Esophagus squamous epithelium (tissue), 5 donors: ENCODE measurements at places on chromosomes 7 and 10.

DNA sequence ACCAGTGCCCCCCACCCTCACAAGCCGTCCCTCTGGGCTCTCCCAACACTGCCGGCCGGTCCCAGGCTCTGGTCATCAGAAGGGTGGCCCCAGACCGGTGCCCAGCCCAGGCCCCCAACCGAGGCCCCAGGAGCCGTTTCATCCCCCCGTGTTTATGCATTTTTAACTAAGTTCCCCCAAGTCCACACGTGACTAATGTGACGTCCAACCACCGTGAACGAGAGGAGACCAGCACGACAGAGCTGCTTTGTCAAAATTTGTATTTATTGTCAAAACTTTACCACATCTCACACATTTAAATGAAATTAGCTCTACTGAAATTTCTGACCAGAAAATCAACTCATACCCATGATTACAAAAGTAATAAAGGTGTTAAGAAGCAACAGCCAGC is 8.6 kb downstream of the VENTX start:
- DNase-seq, result no peak

- no peak for DNase-seq
Observed at GRCh38 chr10:28125701-28126100, 126.8 kb upstream of the ODAD2 start.

DNA sequence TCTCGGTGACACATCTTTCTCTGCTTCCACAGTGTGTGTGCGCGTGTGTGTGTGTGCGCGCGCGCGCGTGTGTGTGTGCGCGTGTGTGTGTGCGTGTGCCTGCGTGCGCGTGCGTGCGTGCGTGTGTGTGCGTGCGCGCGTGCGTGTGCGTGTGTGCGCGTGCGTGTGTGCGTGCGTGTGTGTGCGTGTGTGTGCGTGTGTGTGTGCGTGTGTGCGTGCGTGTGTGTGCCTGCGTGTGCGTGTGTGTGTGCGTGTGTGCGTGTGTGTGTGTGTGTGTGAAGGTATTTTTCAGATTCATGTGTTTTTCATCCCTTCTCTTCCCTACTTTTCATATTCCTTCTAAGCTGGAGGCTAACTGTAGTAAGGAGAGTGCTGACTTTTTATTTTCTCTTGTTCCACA is 148.4 kb downstream of the CREB5 start:
- no peak for DNase-seq

GRCh38 chr10:118394301-118395200 is 52.4 kb upstream of the FAM204A start:
- DNase-seq, result no peak

DNA sequence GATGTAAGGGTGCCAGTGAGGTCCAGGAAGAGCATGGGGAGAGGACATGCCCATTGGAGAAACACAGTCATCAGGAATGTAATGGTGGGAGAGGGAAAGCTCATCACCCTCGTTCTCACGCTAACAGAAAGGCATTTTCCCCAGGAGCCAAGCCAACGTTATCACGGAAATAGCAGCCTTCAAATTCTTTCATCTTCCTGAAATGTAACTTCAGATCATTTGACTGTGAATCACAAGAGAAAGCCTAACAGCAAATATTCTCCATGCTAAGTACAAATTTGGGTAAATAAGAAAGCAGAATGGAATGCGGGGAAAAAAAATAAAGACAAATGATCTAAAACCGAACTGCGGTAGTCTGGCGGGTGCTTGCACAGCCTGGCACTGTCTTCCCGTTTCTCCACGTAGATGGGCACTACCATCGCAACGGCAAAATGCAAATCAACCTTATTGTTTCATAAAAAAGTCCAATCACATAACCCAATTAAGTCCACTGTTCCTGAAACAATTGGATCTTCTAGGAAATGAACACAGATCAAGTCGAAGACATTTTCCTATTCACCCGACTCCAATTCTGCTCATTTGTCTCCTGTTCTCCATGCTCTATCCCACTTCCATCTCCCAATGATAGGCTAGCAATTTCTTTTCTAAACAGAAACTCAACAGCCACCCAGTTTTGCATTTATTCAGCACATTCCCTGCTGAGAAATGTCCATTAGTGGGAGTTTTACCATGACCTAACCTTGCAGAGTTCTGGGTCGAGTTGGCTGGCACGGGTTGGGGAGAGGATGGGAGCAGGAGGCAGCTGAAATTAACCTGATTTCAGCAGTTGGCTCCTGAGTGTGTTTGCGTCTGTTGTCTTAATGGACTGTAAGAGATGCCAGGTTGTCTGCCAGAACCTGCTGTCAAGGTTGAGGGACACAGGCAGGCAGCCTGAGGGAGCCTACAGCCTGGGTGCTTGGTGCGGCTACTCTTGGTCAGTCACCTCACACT is 74.6 kb upstream of the FRMD4A start:
- no peak for DNase-seq

DNA sequence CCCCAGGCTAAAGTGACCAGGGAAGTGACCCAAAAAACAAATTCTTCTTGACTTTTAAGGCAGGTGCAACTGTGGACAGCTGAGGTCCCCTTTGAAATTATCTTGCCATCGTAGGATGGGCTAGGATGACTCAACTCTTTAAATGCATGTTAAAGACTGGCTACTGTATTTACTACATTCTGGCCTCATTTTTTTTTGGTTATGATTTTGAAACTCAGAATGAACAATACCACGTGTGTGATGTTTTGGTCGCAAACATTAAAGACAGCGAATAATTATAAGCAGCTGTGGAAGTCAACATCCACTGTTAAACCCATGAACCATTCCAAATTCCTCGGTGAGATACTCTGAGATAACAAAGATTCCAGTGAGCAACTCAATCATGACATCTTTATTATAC is 1.2 kb upstream of the SLC13A4 start:
- no peak for DNase-seq

DNA sequence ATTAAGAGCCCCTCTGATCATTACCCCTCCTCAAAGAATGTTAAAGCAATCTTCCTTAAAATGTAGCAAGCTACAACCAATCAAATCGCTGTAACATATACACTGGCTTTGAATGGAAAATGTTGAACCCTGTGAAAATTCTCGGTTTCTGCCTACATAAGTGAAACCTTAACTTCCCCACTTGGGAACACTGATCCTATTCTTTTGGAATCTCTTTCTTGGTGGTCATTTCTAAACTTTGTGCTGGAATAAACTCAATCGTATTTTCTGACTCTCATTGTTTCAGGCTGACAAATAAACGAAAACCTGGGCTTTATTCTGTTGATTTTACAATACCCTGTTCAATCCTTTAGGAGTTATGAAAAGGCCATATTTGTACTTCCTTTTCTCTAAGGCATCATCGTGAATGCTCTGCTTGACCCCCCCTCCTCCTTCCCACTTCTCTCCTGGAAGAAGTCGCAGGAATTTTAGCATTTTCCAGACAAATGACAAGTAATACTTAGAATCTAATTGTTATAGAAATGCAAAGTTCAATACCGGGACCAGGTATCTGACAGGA is 155.1 kb upstream of the FAM13C start:
- DNase-seq, result no peak

DNA sequence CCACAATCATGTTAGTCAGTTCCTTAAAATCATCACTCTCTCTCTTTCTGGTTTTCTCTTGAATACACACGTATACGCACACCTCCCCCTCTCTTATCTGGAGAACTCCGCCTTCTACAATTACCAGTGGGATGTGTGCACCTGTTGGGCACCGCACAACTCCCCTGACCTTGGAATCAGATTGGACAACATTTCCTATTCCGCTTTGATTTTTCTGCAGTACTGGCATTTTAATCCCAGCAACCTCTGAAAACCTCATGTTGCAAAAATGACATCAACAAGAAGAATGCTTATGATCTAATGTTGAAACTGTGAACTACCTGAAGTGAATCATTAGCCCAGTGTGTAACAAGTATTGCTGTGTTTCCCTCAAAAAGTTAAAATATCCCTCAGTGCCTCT is 109.6 kb downstream of the KIAA1217 start:
- no peak for DNase-seq

DNA sequence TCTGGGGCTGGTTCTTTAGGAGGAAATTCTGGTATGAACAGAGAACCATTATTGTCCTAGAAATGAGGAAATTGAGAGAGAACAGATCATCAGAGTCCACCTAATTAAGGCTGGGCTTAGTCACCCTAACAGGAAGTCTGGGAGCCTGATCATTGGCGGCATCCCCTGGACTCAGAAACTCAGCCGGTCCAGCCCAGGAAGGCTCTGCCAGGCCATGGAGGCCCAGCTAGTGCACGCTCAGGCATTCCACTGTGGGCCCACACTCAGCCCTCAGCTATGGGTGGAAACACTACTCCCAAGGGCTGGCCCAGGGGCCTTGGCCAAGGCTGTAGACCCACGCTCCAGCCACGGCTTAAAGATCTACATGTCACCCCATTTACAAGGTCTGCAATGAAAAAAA is 109.2 kb downstream of the PTPN20 start:
- no peak for DNase-seq

DNA sequence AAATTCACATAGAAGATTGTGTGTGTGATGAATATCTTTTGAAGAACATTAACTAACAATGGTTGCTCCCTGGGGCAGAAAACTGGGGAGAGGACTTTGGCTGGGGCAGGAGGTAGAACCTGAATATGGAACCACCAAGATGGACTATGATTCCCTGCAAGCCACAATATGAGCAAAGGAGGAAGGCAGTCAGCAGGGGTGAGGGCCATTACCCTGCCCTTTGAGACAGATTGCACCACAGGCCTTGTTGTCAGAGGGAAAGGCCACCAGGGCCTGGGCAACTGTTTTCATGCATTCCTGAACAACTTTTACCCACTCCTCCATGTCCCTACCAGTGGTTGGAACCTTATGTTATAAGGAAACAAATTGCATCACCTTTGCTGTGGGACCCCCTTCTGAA is 670.1 kb upstream of the POM121L12 start:
- DNase-seq, result no peak

DNA sequence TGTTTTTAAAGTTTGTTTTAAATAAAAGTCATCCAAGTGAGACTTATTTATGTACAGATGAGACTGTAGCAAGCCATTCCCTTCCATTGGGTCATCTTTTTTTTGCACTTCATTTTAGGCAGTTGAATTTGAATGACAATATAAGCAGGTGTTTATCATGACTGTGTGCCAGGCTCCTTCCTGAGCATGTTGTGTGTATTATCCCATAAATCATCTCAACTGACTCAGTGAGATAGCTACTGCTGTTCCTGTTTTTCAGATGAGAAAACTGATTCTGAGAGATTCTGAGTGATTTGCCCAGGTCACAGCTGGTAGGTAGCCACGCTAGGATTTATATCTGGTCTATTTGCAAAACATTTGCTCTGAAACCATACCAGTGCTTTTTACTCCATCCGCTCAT is 11.7 kb downstream of the TMEM254 start:
- DNase-seq, result no peak

DNA sequence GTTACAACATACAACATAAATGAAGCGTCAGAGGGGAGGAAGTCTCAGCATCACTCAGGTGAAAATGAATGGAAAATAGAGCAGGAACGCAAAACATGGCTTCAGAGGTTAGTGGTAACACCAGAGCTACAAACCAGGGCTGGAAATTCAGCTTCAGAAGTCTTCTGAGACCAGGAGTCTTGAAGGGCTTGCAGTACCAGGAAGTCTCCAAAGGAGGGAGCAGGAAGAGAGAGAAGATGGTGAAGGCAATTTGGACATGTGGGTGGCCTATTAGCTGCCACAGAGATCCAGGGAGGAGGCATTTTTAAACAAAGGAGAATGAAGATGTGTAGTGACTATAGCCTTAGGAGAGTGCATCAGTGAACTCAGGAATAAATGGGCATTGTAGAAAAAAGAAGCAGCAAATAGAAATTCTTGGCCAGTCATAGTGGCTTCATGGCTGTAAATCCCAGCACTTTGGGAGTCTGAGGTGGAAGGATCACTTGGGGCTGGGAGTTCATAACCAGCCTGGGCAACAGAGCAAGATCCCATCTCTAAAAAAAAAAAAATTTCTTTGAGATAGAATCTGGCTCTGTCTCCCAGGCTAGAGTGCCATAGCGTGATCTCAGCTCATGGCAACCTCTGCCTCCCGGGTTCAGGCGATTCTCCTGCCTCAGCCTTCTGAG is 9.3 kb upstream of the TET1 start:
- DNase-seq, result no peak
